Naive thymus-derived CD4-positive, alpha-beta T cell (primary cell): ENCODE measurements at places on chromosomes 12 and 14. TPM values are rescaled to one million over a fixed set of nuclear protein-coding genes. Genes with fewer than 3 reads are reported as not detected.

Gene PCED1B
- 147 TPM for polyA plus RNA-seq

Gene DLGAP5
- polyA plus RNA-seq: not detected

Gene KIF21A
- polyA plus RNA-seq: 2.8 TPM

Gene CACNA1C
- polyA plus RNA-seq: 0.05 TPM

DNA sequence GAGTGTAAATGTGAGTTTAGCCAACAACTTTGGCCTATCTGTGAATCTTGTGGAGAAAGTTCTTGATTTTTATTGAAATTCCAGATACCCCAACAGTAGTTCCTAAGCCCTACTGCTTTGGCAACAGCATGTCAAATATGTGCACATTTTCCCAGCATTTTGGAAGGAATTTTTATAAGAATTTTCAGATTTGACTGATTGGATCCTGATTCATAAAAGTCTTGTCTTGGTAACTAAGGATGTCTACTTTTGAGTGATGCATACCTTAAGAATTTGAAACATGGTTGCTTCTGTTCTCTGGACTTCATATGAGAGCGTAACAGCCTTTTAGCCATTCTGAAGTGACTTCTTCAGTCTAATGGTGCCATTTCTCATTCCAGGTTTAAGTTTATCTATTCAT lies 106.7 kb downstream of the ANO4 start:
- no peaks in the 10 kb centered on the region for H3K36me3 ChIP-seq
- no peak overlapping the region for H3K27ac ChIP-seq
- no peaks in the 10 kb centered on the region for H3K27me3 ChIP-seq
- no peaks in the 10 kb centered on the region for H3K4me1 ChIP-seq

DNA sequence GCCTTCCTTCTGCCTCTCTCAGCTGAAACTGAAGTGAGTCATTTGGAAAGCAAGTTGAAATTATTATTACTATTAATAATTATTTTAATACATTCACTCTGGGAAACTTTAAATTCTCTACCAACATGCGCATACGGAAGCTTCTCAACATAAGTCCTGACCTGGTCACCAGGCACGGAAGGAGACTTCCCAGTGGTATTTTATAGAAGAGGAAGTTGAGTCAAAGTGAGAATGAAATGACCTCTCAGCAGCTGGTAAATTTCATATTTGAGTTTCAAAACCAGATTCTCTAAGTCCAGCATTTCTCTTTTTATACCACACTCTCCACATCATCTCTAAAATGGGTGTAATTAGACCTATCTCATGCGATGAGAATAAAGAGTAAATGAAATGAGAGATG lies 747.4 kb downstream of the VRK1 start:
- H3K4me3 ChIP-seq: no peak overlapping the region
- no peaks in the 10 kb centered on the region for H3K36me3 ChIP-seq
- H3K27me3 ChIP-seq: no peaks in the 10 kb centered on the region
- H3K4me1 ChIP-seq: peaks cover 6% of the 10 kb centered on the region
- no peak for DNase-seq
- H3K27ac ChIP-seq: no peak overlapping the region

DNA sequence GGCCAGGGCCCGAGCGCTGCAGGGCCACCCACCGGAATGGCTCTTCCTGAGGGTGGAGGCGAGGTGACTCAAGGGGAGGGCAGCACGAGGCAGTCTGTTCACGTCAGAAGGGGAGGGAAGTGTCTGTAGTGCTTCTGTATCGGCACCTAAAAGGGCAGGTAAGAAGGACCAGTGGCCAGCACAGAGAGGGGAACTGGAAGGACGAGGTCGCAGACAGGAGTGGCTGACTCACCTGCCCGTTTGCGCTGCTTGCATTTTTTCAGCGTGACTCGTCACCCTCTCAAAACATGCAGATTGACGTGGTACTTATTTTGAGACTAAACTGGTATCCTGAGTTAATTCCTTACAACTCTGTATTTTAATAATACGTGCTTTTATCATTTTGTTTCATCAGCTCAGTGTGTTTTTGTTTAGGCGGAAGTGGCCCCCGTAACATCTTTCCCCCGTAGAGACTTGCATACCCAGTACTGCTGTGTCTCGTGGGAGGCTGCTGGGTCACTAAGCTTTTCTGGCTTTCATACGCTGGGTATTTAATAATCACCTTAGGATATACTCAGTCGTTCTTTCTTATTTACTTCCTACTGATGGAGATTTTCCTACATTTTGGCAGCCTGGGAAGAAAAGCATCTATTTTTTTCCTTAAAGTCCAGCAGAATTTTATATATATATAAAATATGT lies 26.4 kb downstream of the SFSWAP start:
- peaks cover 16% of the 10 kb centered on the region for H3K36me3 ChIP-seq
- no peak overlapping the region for H3K27ac ChIP-seq
- no peak for DNase-seq

- H3K27me3 ChIP-seq: no peaks in the 10 kb centered on the region
- H3K27ac ChIP-seq: no peak overlapping the region
Observed at GRCh38 chr14:103533999-103534575, 5.1 kb downstream of the TRMT61A start.

GRCh38 chr14:79643132-79643531 lies 568.2 kb downstream of the DIO2 start:
- no peaks in the 10 kb centered on the region for H3K27me3 ChIP-seq
- no peaks in the 10 kb centered on the region for H3K36me3 ChIP-seq
- H3K4me3 ChIP-seq: no peak overlapping the region
- DNase-seq: no peak
- H3K4me1 ChIP-seq: no peaks in the 10 kb centered on the region

DNA sequence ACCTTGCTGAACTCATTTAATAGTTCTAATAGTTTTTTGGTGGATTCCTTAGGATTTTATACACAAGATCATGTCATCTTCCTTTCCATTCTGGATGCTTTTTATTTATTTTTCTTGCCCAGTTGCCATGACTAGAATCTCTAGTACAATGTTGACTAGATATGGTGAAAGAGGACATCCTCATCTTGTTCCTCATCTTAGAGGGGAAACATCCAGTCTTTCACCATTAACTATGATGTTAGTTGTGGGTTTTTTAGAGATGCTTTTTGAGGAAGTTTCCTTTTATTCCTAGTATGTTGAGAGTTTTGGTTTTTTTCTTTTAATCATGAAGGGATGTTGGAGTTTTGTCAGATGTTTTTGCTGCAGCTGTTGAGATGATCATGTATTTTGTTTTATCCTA lies 8.7 kb downstream of the ANKRD13A start:
- H3K27me3 ChIP-seq: no peaks in the 10 kb centered on the region
- peaks cover 6% of the 10 kb centered on the region for H3K4me1 ChIP-seq
- H3K36me3 ChIP-seq: no peaks in the 10 kb centered on the region
- no peak overlapping the region for H3K27ac ChIP-seq

GRCh38 chr14:50338587-50338986 lies 26.5 kb downstream of the DMAC2L start:
- H3K27ac ChIP-seq: no peak overlapping the region
- DNase-seq: no peak
- H3K27me3 ChIP-seq: no peaks in the 10 kb centered on the region

DNA sequence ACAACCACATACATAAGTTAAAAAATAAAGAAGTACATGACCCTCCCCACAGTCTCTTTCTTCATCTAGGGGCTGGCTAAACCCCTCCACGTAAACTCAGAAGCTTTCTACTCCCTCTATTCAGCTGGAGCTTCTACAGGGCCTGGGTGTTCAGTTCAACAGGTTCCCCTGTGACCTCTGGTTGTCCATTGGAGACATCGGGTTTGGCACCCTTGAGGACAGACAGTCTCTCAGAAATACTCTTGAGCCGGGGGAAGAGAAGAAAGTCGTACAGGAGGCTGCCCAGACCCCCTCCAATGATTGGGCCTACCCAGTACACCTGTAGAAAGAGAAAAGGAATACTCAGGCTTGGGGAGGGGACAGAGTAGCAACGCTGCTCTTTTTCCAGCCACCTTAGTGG lies 1.9 kb upstream of the TIMELESS start:
- no peak for DNase-seq
- H3K27me3 ChIP-seq: no peaks in the 10 kb centered on the region
- no peaks in the 10 kb centered on the region for H3K36me3 ChIP-seq
- H3K4me3 ChIP-seq: no peak overlapping the region
- H3K27ac ChIP-seq: no peak overlapping the region
- H3K4me1 ChIP-seq: peaks cover 7% of the 10 kb centered on the region

- no peaks in the 10 kb centered on the region for H3K36me3 ChIP-seq
- no peak for DNase-seq
- no peaks in the 10 kb centered on the region for H3K27me3 ChIP-seq
- H3K4me3 ChIP-seq: no peak overlapping the region
- no peak overlapping the region for H3K27ac ChIP-seq
- H3K4me1 ChIP-seq: no peaks in the 10 kb centered on the region
Observed at GRCh38 chr14:31898838-31899528, 178.1 kb upstream of the ARHGAP5 start.

DNA sequence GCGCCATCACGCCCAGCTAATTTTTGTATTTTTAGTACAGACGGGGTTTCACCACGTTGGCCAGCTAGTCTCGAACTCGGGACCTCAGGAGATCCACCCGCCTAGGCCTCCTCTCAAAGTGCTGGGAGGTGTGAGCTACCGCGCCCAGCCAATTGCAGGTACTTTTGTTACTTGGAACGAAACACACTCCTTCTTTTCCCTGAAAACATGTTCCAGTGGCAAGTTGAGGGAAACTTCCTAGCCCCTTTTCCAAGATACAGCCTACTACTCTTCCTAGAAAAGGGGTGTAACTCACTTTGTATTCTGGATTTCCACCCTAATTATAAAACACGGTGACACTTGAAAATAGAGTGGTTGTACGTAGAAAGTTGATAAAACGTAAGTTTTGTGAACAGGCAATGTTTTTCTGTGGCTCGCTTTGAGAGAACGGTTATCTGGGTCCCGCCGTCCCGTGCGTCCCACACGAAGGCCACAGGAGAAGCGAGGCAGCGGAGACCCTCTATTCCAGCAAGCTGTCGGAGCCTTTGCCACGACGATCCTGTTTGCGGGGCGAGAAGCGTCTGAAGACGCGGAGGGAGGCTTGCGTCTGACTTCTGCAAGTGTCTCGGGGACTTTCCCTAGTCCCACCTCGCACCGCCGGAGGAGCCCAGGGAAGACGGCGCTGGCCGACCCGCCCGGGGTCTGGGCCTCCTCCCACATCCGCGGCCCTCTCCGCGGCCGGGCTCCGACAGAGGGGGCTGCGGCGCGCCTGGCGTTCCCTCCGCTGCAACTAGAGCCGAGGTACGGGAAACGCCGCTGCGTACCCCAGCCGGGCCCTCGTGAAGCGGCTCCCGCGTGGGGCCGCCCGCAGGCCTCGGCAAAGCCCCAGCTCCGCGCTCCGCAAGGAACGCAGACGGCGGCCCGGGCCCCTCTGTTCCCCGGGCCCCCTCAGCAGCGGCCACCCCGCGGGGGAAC lies 745 bp downstream of the CDCA4 start:
- H3K4me1 ChIP-seq: peaks cover 60% of the 10 kb centered on the region
- H3K27me3 ChIP-seq: no peaks in the 10 kb centered on the region
- H3K4me3 ChIP-seq: peak overlapping the region; percentile 64
- H3K36me3 ChIP-seq: no peaks in the 10 kb centered on the region

DNA sequence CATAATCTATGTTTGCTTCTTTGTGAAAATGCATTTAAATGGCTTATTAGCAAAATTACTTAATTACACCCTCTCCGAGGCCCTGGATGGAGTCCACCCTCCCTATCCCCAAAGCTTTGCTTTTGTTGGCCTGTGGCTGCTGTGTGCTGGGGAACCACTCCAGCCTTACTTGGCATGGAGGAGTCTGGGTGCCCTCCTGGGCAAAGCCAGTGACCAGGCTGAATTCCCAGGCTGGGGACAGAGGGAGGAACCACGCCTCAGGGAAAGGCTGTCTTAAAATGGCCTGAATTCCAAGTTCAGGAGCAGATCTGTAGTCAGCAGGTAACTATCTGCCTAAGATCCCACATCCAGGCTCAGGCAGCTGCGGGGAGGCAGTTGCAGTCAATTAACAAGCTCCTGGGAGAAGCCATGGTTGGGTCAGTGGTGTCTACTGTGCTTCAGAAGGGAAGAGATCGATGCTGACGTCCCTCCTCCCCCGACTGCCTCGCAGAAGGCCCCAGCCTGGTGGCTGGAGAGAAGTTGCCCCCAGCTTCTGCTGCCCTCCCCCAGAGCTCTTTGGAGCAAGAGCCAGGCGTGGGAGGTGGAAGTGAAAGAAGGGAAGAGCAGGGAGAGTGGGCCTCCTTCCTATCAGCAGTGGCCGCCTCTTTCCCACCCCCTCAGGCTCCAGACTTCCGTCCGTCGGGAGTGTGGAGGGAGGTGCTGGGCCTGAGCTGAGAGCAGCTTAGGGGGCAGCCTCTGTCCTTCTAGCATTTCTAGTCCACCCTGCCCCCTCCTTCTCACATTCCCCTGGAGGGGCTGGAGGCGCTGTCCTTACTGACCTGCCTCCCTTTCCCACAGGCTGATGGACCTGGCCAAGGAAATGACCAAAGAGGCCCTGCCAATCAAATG lies 11.3 kb downstream of the VASH1 start:
- peaks cover 8% of the 10 kb centered on the region for H3K4me1 ChIP-seq
- no peak overlapping the region for H3K27ac ChIP-seq
- DNase-seq: no peak
- no peaks in the 10 kb centered on the region for H3K27me3 ChIP-seq

- H3K4me3 ChIP-seq: no peak overlapping the region
- no peak overlapping the region for H3K27ac ChIP-seq
- H3K27me3 ChIP-seq: no peaks in the 10 kb centered on the region
- peaks cover 38% of the 10 kb centered on the region for H3K4me1 ChIP-seq
- DNase-seq: no peak
Observed at GRCh38 chr12:3902921-3903320, 29.7 kb upstream of the PARP11 start.
